Activated CD8-positive, alpha-beta memory T cell treated with anti-CD3 and anti-CD28 coated beads for 4 hours (primary cell): ENCODE measurements at places on chromosomes 6 and 20.

DNA sequence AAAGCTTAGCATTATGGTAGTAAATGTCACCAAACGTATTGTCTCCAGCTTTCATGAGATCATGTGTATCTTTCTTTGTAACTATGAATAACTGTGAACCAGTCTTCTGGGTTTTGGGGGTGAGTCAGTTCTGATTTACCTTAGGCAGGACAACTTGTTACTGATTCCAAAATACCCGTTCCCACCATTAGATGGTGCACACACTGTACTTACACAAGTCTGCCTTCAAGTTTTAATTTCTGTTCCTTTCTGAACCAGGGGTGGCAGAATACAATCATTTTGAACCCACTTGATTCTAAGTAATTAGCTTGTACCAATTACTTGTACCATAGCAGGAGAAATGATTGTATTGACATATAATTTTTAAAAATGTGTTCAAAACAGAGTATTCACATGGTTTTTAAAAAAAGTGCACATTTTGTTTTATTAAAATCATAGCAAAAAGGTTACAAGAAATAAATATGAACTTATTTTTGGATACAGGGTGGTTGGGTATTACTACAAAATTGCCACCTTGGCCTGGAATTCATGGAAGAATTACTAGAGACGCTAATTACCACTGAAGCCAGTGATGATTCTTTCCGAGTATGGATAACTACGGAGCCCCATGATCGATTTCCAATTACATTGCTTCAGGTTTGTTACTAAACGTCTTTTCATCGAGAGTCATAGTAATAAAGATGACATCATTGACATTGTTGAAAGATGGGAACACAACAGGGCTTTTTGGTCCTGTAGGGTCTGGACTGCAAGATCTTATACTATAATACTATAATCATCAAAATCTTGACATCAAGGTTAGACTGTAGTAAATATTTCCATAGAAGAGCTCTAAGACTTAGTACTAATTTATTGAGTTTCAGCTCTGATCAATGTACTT is 75.2 kb upstream of the GLP1R start:
- DNase-seq, result no peak

GRCh38 chr20:6269168-6269873 is 146.5 kb upstream of the FERMT1 start:
- DNase-seq, result no peak

- no peak for DNase-seq
Measured at GRCh38 chr20:46182276-46183200, 64.4 kb downstream of the CD40 start.

DNA sequence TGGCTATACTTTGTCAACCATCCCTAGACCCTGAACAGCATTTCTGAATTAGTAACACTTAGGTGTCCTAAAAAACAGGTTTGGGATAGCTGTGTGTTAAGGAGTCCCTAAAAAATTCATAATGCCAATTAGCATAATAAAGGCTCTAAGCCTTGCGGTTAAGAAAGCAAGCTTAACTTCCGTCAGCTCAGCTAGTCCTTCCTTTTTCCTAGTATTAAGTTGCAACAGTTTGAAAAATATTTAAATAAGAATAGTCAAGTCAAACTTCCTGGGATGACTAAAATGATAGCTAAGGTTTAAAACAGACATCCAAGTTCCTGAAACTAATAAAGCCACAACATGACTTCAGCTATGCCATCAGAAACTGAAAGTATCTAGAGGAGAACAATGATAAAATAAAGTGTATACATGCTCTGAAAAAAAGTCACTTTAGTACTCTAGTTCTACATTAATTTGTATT is 3.5 kb downstream of the AKIRIN2 start:
- DNase-seq, result no peak

DNA sequence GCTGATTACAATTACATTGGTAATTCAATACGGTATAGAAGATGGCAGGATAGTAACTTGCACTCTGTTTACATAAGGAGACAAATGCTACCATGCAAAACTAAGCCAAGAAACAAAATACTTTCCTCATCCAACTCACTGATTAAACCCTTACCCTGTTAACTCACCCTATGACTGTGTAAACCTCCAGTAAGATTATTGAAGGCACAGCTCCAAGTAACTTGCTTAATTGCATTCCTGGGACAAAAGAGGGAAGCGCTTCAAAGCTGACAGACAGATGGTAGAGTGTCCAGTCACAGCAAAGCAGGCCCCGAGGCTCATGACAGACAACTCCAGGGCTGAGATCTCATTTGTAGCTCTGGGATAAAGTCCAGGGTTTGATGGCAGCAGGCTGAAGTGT is 6.9 kb upstream of the KIF16B start:
- no peak for DNase-seq

GRCh38 chr20:2387580-2387979 is 6.9 kb downstream of the TGM6 start:
- DNase-seq, result no peak

DNA sequence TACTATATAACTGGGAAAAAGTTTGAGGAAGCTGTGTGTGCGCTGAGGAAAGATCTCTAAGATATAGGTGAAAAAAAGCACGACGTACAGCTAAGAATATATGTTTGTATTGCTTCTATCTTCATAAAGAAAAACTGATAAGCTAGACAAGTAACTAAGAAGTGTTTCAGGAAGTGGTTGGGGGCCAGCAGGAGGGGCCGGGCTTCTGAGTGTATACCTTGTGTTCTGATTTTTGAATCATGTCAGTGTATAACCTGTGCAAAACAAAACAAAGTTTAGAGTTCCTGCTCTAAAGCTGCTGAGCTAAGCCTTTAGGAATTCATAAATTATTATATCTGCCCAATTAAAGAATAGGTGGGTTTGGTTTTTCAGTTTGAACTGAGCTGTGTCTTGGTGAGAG is 7.9 kb upstream of the OSER1 start:
- DNase-seq, result no peak

DNA sequence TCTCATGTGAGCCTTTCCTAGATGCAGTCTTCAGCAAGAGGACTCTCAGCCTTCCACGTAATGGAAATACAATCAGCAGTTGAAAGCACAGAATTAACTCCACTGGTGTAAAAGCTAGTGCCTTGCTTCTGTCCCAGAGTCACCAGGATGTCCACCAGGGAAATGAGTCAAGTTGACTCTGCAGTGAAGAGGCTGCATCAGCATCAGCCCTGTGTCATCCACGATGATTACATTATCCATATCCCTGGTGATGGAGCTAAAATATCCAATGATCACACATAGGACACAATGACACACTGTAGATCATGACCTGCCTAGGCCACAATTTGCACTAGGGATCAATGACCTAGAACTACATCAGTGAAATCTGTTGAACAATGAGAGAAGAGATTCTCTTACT is 262.4 kb downstream of the ERMARD start:
- DNase-seq, result no peak

- no peak for DNase-seq
Measured at GRCh38 chr6:484086-484745, 92.7 kb downstream of the IRF4 start.

- DNase-seq, result no peak
Measured at GRCh38 chr6:154503658-154504057, 6.8 kb downstream of the CNKSR3 start.
